ENCODE measurements at places on chromosomes 1 and 21.
A peak's percentile ranks its signal among the peaks of the same experiment; 100 is the strongest.

DNA sequence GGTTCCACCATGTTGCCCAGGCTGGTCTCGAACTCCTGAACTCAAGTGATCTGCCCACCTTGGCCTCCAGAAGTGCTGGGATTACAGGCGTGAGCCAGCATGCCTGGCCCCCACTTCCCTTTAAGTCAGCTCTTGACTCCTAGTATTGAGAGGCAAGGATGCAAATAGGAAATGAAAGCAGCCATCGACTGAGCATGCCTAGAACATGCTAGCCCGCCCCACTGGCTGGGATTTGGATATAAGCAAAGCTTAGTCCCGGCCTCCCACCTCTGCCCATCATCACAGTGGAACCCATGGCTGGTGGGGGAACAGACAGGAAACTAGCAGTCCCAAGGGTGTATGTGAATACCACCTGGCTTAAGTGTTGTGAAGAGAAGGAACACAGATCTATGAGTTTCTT is 10.5 kb downstream of the C1orf167 start:
- no peak for DNase-seq

DNA sequence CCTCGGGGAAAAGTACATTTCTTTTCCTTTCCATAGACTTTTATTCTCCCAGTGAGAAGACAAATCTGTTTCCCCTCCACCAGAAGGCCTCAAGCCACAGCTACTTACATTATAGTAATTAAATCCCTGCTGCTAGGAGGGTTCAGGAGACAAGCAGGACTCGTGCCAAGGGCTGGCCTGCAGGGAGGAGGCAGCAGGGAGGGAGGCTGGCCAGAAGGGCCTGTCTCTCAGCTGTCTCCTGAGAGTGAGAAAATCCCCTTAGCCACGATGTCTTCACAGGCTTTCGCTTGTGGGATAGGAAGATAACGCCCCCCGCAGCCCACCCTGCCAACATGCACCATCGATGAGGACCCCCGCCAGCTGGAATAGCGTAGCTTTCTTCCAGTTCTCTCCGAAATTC is 14.0 kb downstream of the KCNN3 start:
- no peak for DNase-seq

DNA sequence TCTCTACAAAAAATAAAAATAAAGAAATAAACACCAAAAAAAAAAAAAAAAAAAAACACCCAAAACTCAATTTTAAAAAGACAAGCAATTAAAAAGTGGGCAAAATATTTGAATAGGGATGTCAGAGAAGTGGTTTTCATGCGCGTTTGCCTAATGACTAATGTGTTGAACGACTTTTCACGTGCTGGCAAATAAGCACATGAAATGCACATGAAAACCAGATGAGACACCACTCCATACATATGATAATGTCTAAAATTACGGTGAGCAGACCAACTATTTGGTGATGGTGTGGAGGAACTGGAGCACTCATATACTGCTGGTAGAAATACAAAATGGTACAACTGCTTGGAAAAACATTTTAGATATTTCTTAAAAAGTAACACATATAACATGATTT is 39.4 kb upstream of the UHMK1 start:
- no peak for DNase-seq

- no peak for DNase-seq
Observed at GRCh38 chr1:175262621-175263020, 70.0 kb upstream of the KIAA0040 start.

DNA sequence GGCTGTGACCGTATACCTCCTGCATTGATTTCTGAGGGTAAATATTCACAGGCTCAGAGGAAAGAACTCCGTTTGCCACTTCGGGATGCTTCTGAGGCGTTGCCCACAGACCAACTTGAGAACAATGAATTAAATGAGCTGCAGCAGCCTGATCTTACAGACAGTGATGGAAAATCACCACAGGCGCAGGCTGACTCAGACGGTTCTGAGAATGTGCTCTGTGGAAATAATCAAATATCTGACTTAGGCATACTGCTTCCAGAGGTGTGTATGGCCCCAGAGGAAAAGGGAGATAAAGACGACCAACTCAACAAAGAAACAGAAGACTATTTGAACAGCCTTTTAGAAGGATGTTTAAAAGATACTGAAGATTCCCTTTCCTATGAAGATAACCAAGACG is 76.7 kb upstream of the SCCPDH start:
- peak; percentile 13 for DNase-seq

GRCh38 chr1:9425859-9426258 is 113.4 kb upstream of the SLC25A33 start:
- DNase-seq, result no peak

- DNase-seq, result no peak
Observed at GRCh38 chr1:115184951-115185331, 95.6 kb upstream of the TSPAN2 start.
